NCI-H748 treated with DMSO at 0.1 percent for 48 hours (cell line): ENCODE measurements at places on chromosomes 5 and 9.

DNA sequence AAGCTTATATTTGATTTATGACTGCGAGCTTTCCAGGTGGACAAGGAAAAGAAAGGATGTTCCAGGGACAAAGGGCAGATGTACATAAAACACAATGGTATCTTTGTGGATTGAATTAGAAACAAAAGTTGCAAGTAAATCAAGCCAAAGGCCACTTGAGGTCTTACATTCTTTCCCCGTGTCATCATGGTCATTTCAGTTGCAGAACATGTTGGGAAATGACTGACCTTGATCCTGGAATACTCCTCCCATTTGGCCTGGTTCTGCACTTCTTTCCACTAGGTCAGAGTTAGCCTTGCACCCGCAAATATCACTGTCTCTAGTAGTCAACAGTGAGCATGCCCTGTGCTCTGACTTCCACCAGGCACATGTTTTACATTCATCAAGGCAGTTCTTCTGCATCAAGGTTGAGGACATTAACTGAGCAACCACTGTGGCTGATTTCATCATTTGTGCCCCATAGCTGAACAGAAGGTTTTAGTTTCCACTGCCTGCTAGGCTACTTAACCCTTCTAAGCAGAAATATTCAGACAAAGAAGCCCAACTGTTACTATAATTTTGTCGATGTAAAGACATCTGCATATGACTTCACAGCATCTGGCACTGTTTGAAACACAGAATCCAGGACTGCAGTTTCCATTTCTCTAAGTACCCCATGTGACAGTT, 1161.7 kb upstream of the DMAC1 start:
- no peak for DNase-seq

- DNase-seq = no peak
These were observed 443.8 kb downstream of the BNC2 start for GRCh38 chr9:16426716-16427115.

DNA sequence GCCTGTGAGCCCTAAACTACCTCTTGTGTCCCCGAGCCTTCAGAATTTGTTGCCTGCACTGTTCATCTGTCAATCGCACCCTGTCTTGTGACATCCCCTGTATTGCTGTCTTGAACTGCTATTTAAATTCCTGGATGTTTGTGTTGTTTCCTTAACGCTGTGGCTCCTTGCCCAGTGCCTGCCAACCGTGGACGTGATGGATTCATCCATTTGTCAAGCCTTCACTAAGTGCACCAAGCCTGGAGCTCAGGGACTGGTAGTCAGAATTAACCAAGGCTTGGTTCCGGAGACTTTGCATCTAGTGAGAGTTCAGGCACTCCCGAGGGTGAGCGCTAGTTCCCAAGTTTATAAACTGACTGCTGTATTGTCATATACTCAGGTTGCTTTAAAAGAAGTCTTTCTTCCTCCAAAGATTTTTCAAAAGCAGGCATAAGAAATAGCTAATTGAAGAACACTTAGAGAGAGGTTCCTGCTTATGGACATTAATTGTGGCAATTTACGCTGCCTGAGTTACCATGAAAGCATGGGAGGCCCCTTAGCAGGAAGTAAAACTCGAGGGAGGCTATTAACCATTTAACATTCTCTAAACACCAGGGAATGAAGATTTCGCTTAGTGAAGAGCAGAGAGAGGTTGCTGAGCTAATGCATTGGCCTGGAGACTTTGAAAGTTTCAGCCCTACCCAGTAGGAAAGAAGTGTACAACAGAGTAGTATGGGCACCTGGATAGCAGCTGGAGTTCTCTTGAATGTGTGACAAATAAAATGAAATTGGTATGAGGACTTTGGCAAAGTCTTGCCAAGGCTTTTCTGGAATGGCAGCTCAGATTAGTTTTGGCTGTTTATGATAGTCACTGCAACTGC, 29.0 kb downstream of the RGS3 start:
- no peak for DNase-seq

GRCh38 chr9:3863686-3864085, 337.9 kb upstream of the RFX3 start:
- DNase-seq = no peak

DNA sequence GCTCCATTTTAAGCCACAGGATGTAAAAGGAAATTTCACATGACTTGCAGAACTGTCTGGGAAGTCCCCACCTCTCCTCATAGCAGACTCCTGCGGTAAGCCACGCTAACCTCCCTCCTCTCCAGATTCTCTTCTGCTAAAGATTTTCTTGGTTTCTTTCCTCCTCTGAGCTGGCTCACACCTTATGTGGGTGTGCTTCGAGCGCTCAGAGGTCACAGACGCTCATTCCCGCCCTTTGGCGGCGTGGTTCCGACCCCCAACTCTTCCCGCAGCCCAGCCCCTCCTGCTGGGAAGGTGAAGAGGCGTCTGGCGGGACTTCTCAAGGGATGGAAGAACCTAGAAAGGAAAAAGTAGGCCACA, 32.9 kb upstream of the CDK20 start:
- no peak for DNase-seq

- no peak for DNase-seq
These were observed 113.1 kb upstream of the TNC start for GRCh38 chr9:115230924-115231515.

DNA sequence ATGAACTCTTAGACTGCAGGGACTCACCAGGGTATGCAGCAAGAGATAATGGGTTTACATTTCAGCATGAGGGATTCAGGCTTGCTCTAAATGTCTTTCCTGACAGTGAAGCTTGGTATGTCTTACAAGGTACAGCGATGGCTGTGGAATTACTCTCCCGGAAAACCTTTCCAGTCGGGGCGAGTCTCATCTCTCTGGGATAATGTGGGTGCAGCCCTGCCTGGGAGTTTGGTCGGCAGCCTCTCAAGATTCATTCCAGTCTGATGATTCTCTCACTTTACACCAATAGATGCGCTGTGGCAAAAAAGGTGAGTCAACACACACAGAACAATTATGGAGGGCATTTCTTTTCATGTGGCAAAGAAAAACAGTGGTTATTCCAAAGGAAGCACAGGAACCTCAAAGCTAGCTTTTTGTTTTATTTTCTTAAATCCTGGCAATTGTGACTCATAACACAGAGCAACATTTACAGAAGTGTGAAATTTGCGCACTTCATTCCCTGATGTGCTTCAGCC, 190.3 kb downstream of the DCP2 start:
- no peak for DNase-seq

GRCh38 chr9:25752398-25752797, 74.2 kb upstream of the TUSC1 start:
- no peak for DNase-seq

GRCh38 chr5:156147261-156147943, 179.6 kb upstream of the SGCD start:
- DNase-seq = no peak

DNA sequence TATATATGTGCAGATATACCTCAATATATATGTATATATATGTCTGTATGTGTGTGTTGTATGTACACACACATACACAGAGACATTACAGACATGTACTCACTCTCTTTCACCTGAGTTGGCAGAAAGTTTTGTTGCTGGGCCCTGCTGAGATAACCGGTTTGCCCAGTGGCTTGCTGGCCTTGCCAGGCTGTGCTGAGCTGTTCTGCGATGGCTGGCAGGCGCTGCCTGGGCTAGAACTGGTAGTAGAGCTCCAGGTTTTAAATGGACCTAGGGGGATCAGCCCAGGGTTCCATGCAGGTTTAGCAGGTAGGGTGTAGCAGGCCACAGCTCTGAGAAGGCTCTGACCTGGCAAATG, 394.3 kb downstream of the GADD45G start:
- no peak for DNase-seq

DNA sequence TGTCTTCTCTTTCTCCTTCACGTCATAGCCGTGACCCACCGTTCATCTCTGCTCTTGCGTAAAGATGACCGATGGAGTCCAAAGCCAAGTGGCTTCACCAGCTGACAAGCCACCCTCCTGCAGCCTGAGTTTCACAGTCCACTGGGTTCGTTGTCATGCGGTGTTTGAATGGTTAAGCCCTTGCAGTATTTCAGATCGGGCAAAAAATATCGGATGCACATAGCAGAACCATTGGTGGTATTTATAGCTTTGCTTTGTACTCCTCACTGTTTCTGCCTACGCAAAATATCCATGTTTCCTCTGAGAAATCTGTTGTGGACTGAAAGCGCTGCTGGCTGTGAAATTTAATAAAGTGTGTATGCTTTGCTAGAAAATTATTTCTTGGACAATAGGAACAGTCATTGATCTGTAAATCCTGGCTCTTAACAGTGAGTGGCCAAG, 34.5 kb upstream of the NCS1 start:
- DNase-seq = no peak

DNA sequence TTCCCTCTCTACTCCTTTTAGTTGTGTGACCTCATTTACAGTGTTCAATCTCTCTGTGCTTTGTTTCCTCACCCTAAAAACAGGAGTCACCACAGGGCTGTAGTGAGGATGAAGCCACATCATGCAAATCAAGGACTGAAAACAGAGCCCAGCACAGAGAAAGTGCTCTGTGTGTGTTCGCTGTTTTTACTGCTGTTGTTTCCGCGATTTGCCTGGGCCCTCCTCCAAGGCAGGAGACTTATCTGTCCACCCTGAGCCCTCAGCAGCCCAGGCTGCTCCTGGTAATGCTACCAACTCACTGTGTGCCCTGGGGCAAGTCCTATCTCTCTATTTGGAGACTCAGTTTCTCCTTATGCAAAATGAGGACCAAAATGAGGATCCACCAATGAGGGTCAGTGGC, 87.2 kb upstream of the NEURL1B start:
- DNase-seq = no peak

- DNase-seq = no peak
These were observed 48.7 kb downstream of the NEURL1B start for GRCh38 chr5:172689801-172690200.

- no peak for DNase-seq
These were observed 124.0 kb upstream of the LMX1B start for GRCh38 chr9:126489581-126490213.

- peak; percentile 27 for DNase-seq
These were observed 105.4 kb upstream of the FER start for GRCh38 chr5:108642170-108642906.

GRCh38 chr5:120152472-120152871, 311.6 kb upstream of the PRR16 start:
- DNase-seq = no peak

DNA sequence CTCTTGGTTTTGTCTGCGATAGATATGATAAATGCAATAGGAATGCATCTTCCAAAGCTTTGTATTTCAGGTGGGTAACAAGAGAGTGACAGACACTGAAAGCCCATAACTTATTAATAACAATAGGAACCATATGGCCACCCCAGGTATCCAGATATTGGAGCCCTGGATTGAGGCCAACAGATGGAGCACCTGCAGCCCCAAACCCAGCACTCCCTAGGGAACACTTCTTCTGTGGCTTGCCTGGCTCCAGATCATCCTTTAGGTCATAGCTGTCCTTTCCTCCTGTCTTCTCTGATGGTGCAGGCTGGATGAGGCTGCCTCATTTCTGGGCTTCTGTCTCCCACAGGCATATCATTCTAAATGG, 5.0 kb upstream of the IL3 start:
- DNase-seq = no peak

- no peak for DNase-seq
These were observed 80.3 kb upstream of the CCDC152 start for GRCh38 chr5:42676362-42676761.

- no peak for DNase-seq
These were observed 96.5 kb downstream of the EHMT1 start for GRCh38 chr9:137715321-137715720.

DNA sequence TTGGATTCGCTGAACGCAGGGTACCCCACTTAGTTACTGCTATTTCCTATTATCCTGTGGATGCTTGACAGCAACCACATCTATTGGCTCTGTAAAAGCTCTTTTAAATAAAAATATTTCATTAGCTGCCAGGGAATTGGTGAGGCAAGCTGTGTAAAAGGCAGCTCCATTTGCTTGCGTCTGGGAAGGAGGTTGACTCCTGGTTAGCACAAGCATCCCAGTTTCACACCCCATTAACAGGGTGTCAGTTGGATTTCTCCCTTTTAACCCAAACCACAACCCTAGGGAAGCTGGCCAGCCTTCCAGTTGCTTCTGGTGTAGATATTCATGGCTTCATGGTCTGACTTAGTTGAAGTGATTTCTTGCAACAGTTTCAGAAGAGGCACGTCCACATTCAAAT, 151.0 kb downstream of the GPBP1 start:
- no peak for DNase-seq

- DNase-seq = no peak
These were observed 54.8 kb downstream of the UBAP1 start for GRCh38 chr9:34233672-34234071.

GRCh38 chr5:172004824-172005237, 1.6 kb downstream of the FBXW11 start:
- no peak for DNase-seq

DNA sequence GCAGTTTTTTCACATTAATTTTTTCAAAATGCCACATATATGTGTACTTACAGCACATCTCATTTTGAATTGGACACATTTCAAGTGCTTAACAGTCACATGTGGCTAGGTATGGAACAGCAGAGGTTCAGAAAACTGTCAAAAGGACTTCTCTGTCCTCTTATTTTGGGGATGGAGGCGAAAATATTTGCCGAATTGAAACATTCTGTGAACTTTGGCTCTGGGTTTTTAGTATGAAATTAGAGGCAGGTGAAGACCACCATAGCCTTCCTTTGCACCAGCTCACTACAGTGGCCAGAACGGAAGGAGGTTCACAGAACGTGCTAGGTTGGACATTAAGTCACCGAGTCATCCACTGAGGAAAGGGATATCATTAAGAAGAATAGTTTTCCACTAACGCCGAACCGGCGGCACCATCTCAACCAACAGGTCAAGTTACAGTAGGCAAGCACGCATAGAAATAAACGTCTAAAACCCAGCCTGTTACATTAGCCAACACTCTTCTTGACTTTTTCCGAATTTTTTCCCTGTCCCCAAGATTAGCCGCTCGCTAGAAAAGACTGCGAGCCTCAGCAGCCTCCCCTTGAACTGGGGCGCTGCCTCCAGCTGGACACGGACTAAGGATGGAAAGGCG, 1.8 kb upstream of the TLE4 start:
- peak; percentile 33 for DNase-seq

GRCh38 chr5:2864515-2865105, 113.1 kb upstream of the IRX2 start:
- DNase-seq = no peak

DNA sequence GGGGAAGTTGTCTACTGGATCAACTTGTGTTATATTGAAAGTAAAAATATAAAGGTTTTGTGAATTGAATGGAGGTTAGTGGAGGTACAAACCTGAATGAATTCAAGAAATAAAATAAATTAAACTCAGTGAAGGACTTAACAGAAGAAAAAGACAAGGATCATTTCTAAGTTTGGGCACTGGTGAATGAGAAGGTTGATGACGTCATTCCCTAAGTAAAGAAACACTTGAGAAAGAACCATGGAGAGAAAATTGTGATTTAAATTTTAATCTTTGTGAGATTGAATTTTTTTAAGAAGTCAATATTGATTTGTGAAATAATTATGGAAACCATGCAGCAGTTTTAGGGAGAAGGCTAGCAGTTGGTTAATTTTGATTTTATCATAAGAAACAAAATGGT, 900.3 kb upstream of the TYRP1 start:
- DNase-seq = no peak

DNA sequence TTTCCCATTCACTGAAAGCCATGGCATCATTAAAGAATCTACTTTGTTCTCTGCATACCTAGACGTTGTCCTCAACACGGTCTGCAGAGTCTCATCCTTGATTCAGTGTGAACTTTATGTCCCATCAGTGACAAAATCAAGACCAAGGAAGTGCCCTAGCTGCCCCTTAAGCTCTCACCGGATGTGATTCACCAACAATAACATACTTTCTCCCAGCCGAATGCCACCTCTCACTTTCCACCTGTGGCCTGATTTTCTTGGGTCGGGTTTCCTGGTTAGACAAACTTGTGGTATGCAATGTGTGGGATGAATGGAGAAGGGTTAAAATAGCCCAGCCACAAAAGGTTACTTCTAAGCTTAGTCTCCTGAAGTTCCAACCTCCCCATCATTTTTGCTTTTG, 145.3 kb upstream of the PAPPA start:
- DNase-seq = no peak
